ENCODE measurements at places on chromosomes 3 and 15.
A peak's percentile ranks its signal among the peaks of the same experiment; 100 is the strongest.

GRCh38 chr3:56754741-56755417, 46.9 kb downstream of the ARHGEF3 start:
- no peak for DNase-seq

DNA sequence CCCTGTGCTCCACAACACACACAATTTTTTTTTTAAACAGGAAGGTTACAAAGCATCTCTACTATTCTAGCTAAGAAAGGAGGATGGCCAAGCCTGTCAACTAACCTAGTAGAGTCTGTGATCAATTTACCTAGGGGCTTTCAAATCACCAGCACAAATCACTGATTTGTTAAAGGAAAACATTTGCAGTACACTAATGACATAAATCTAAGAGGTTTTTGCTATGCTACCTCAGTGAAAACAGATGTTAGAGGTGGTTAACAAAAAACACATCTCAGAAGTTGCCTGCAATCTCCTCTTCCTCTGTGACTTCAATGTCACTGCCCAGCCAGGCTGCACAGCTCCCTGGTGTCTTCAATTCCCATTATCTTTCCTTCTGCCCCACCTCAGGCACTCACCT, 72.0 kb downstream of the RAD18 start:
- no peak for DNase-seq

GRCh38 chr3:72679540-72680198, 168.6 kb downstream of the SHQ1 start:
- peak; percentile 46 for DNase-seq

DNA sequence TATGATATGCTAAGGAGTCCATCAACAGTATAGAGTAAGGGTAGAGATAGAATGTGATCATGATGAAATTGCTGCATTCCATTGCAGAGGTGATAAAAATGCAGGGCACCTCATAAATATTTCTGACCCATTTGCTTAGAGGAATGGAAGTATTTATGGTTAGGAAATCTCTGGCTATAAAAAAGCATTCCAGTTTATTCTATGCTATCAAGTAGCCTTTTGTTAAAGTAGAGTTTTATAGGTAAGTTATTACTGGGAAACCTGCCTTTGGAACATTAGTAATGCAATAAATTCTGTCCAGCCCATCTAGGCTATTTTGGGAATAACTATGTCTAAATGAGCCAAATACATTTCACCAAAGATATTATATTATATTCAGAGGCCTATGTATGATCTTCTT, 19.8 kb upstream of the STRIT1 start:
- DNase-seq, result no peak

DNA sequence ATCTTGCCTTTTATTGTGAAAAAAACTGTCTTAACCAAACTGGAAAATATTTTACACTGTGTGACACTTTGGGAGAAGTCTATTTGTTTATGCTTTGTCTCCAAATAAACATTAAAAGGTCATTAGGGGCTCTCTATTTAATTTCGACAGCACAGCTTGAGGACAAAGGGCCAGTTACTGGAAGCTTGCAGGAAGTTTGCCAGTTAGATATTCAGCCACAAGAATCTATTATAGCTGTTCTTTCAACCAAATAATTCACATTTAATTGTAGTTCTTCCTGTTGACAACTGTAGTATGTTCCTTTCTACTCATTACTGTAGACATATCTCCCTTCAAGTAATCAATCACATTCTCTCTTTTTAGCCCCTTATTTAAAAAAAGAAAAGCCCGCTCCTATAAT, 6.1 kb downstream of the CP start:
- DNase-seq, result no peak

- DNase-seq, result no peak
Measured at GRCh38 chr3:18687286-18687685, 262.1 kb upstream of the SATB1 start.

- DNase-seq, result no peak
Measured at GRCh38 chr3:22536541-22536940, 666.6 kb upstream of the UBE2E2 start.

- DNase-seq, result no peak
Measured at GRCh38 chr3:124563376-124563775, 166.9 kb upstream of the UMPS start.

DNA sequence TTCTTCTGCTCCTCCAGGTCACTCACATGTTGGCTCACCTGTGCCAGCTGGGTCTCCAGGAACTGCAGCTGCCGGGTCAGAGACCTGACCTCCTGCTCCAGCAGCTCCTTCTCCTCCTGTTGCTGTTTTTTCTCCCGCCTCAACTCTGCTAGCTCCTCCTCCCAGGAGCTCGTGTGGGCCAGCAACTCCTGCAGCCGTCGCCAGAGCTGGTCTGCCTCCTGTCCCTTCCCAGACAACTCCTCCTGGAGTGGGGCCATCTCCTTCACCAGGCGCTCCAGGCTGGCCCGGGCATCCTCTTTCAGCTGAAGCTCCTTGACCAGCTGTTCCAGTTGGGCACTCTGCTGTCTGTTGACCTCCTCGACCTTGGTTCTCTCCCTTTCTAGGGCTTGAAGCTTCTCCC, 24.5 kb downstream of the CXCR6 start:
- no peak for DNase-seq

All from hippocampal formation (tissue), 2 donors.